ENCODE measurements at places on chromosomes 5 and 9.

DNA sequence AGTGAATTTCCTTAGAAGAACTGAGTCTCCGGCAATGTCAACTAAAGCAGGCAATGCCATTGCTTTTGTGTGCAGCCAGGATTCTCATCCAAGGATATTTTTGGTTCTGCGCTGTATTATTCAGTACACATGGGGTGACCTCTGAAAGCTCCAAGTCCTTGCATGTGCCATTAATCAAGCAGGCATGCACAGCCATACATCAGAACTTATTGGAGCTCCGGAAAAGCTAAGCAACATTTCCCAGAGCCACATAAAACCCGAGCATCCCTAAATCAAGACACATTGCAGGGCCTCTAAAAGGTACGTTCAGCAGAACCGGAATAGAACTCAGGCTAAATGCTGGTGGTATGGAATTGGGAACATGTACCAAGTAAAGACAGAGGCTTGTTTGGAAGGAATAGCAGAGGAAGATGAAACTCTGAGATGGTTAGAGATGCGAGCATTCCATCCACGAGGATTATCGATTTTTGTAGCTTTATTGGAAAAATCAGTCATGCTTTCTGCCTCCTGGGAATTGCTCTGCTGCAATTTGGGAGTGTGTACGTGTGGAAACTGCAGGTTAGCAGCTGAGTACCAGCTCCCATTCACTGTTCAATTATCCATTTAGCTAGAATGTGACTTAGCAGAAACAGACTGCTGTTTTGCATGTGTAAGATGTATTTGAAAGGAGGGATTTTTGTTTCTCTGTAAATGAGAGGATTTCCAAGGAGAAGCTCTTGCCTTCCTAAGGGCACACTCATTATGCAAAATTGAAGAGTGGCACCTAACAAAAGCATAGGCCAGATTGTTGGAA, 143.7 kb upstream of the WWC1 start:
- DNase-seq, result no peak

DNA sequence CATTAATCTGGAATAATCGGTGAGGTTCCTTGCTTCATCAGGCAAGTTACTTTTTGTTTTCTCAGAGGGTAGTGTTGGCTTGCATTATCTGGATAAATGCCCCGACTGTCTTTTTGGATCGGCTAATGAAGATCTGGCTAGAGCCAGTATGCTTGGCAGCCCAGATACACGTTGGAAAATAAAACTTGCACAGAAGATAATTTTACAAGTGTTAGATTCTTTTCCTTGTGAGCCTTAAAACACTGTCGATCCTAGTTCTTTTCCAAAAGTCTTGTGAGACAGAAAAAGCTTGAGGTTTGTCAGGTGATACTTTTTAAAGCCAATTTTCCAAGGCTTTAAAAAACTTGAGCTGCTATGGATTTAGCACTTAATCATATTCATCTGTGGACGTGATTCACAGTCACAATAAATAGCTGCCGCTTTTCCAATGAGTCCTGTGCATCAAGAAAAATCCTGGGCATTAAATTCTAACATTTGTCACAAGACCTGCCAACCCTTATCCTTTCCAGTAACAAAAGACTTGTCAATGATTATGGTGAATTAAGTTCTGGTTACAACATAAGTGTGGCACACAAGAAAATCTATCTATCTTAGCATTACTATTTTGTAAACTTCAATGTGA, 68.5 kb downstream of the PRLR start:
- DNase-seq, result no peak

DNA sequence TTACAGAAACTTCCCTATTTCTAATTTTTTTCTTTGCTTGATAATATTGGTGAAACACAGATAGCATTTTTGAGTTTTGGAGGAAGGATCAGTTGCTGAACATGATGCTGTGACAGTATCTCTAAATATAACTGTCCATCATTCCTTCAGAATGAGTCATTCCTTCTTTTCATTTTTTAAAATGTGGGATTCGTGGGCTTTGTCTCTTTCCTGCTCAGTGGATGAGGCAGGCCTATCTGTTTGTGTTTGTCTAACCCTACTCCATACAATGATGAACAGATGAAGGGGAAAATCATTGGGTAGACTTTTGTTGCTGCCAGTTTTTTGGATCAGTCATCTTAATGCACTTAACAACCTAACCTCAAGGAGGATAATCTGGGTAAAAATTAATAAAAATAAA, 15.7 kb upstream of the OR13C8 start:
- no peak for DNase-seq

GRCh38 chr5:65926276-65926783, at the start of gene ERBIN:
Gene ERBIN (plus strand): TSS chr5:65926575. CDS start chr5:65992719, 66,144 bp downstream.
- peak; percentile 92 for DNase-seq

DNA sequence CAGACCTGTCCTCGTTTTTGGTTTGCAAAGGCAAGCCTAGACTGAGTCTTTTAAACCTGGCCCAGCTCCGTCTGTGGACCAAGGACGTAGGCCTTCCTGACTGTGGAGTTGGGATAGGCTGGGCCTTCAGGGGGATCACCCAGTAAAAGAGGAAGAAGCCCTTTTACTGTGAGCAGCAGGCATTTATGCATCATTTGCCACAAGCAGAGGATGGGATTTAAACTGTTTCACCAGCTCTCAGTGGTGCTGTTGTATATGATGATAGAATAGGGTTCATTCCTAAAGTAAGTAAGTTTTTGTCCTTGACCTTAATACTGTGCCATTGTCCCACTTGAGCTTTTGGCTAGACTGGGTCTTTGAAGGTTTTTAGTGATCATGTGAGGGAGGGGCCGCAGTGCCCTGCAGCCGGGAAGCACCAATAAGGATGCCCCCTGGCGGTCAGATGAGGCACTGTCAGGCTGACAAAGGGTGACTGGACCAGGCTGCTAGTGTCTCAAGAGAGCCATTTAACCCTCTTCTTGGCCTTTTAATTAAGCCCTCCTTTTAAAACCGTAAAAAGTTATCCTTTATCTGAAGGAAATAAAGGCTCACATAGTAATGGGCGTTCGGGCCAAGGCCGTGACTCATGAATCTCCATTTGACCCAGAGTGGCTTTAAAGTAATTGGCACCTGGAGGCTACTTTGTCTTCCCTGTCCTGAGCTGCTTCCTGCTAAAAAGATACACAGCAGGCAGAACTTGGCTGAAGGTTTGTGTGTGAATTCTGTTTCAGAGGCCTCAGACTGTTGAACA, 74.0 kb downstream of the UBAP1 start:
- DNase-seq, result no peak

- no peak for DNase-seq
Measured at GRCh38 chr5:153619771-153620170, 129.3 kb downstream of the GRIA1 start.

- DNase-seq, result no peak
Measured at GRCh38 chr5:156121234-156121633, 205.7 kb upstream of the SGCD start.

GRCh38 chr9:90893706-90894105, 92.1 kb downstream of the SYK start:
- no peak for DNase-seq

- DNase-seq, result no peak
Measured at GRCh38 chr9:86971742-86972141, 24.4 kb upstream of the GAS1 start.

DNA sequence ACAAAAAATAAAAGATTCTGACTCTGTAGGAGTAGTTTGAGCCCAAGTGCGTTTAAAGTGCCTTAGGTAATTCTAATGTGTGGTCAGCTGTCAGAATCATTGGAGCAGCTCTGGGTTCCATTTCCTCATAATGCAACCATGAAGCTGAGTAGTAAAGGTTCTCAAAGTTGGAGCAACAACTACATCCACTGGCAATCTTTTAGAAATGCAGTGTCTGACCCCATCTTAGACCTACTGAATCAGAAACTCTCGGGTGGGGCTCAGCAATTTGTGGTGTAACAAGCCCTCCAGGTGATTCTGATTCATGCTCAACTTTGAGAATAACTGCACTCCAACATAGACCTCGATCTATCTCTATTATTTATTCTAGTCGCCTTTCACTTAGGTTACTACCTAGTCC, 7.6 kb upstream of the ALDH1A1 start:
- DNase-seq, result peak; percentile 48

DNA sequence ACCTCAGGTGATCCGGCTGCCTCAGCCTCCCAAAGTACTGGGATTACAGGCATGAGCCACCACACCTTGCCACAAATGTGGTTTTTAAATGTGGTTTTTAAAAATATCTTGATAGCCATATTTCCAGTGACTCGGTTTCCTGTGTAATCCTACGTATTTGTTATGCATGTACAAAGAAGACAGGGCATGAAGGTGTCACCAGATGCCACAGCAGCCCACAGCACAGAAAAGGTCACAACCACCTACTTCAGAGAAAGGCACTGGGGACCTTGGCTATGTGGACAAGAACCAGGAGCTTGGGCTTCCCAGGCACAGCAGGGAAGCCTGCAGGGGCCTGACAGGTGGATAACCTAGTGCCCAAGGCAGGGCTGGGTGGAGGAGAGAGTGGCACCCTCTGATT, 38.0 kb downstream of the C9orf50 start:
- no peak for DNase-seq

DNA sequence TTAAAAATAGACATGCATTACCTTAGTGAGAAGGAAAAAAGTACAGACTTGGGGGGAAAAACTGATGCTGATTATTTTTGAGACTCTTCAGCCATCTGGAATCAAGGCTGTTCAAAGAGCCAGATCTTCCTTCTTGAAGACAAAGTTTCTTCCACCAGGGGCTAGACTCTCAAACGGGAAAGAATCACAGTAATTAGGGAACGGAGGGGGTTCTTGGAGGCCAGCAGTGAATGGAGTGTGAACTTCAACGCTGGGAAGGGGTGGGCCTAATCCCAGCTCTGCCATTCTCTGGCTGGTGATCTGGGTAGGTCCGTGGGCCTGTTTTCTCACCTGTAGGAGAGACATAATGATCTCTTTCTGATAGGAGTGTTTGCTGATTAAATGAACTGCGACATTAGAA, 21.1 kb upstream of the LHX2 start:
- no peak for DNase-seq

Measured in inflammatory macrophage treated with lipopolysaccharide for 1 hour (primary cell).